ENCODE measurements at places on chromosomes 11 and 22.

GRCh38 chr22:43823911-43824665 lies 12.0 kb upstream of the EFCAB6 start:
- DNase-seq: no peak

DNA sequence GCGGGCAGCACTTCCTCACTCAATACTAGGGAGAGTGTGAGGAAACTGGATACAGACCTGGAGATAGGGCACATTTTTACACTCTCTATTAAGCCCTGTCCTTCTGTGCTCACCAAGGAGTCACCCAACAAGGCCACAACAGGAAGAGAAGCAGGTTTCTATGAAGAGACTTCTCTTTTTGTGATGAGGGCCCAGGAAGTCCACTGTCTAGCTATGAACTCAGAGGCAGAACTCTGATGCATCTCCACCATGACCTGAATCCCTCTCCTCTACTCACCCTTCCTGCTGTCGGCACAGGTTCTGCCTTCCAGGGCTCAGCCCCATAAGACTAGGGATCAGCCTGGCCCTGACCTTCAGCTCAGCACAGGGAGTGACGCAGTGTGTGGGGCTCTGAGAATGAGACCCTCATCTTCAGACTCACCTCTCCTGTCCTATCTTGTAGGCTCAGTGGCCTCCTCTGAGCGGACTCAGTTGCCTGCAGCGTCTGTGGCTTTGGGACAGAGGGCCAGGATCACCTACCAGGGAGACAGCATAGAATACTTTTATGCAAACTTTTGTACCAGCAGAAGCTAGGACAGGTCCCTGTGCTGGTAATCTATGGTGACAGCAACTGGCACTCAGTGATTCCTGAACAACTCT lies 49.3 kb upstream of the IGLL5 start:
- peak; percentile 84 for DNase-seq

- no peak for DNase-seq
Observed at GRCh38 chr11:79520086-79520485, 79.3 kb upstream of the TENM4 start.

DNA sequence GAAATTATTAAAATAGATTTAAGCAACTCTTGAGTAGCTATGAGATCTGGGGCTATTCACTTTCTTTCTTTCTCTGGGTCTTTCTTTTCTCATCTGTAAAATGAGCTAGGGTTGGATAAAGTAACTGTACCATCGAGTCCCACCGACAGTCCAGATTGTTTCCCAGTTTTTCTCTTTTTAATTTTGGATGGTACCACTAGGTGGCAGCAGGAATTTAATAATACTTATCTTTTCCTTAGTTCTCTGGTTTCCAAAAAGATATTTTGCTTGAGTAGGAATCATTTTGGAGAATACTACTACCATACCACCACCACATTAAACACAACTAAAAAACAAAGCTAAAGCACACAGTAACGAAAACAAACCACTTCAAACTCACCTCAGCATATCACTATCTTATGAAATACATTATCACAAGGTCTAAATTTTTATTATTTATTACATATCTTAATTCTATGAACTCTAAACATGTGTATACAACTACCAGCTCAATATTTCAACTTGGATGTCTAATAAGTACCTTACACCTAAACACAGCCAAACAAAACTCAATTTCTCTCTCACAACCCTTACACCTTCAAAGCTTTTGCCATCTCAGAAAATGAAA lies 584.0 kb downstream of the KCNA4 start:
- no peak for DNase-seq

DNA sequence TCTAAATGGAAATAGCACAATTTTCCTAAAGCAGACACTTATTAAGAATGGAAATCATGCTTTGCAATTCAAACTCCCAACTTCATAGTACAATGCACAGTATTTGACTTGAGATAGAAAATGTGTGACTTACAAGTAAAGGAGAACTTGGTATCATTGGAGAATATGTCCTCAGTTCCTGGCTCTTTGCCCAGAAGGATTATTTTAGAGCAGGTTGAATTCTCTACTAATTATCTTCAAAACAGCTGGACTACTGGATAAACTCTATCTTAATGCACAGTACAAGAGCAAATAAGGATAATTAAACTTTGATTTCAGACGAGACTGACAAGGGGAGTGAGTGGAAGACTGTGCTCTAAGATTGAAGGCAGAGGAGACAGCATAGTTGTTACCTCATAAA lies 839.4 kb downstream of the OPCML start:
- DNase-seq: no peak

DNA sequence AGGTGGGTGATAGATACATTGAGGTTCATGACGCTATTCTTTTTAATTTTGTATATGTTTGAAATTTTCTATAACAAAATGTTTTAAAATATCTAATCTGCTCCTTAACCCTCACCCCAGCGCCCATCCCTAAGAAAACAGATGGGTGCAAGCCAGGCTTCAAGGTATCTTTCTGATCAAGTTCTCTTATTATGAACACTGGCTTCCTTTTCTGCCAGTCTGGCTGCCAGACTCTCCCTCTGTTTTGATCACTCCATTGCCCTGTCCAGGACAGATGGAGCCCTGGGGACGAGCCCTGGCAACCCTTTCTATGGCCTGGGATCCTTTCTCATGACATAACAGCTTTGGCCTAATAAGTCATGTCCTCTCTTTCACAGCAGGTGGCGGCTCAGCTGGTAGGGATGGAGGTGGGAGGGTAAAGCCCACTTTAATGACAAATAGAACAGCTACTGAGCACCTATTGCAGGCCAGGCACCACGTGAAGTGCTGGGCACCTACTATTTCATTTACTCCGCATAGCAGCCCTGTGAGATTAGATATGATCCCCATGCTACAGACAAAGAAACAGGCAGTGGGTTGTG lies 38.4 kb downstream of the DRD2 start:
- DNase-seq: no peak

DNA sequence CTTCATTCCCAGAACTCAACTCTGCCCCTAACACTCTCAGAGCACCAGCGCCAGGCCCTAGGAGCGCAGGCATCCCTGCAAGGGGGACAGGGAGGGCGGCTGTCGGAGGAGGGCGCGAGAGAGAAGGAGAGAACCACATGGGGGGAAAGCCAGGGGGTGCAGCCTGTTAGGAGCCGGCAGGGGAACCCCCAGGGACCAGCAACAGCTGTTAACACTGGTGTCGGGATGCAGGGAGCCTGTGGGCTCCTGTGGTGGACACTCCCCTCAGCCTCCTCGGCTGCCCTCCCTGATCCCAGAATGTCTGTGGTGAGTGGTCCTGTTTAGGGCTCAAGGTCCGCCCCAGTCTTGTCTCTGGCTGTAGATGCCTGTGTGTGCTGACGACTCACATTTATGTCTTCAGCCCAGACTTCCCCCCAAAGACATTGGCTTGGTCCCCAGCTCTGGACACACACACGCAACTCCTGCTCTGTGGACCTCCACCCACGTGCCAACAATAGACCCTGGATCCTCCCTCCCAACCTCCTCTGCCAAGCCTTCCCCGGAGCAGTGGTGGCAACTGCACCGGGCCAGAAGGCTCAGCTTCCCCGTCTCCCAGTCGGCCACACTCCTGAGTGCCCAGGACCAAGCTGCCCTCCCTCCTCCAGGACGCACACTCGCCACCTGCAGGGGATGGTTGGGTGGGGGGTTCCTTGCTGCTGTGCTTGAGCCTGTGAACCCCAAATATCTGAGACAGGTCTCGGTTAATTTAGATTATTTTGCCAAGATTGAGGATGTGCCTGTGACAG lies 817 bp upstream of the IFITM5 start:
- no peak for DNase-seq

- no peak for DNase-seq
Observed at GRCh38 chr11:44840085-44840478, 110.6 kb downstream of the TP53I11 start.

DNA sequence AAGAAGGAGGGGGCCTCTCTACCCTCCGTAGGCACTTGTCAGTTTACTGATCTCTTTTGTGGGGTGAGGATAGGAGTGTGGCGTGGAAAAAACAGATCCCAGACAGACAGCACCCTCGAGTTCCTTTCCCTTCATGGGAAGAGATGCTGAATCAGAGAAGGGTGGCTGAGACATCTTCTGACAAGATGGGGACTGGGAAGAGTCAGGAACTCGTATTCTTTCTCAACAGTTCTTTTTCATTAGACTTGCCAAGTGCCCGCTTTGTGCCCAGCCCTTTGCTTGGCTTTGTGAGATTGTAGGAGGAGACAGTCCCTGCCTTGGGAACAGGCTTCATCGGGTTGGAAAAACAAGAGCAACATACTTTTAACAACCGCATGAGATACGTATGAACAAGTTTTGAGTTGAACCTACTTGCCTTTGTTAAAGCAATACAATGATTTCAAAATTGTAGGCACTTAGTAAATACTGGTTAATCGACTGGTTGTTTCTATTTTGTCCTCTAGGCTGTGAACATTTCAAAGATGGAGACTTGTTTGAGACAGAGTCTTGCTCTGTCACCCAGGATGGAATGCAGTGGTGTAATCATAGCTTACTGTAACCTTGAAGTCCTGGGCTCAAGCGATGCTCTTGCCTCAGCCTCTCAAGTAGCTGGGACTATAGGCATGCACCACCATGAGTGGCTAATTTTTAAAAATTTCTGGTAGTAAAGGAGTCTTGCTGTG lies 1.1 kb downstream of the RRM1 start:
- DNase-seq: no peak

DNA sequence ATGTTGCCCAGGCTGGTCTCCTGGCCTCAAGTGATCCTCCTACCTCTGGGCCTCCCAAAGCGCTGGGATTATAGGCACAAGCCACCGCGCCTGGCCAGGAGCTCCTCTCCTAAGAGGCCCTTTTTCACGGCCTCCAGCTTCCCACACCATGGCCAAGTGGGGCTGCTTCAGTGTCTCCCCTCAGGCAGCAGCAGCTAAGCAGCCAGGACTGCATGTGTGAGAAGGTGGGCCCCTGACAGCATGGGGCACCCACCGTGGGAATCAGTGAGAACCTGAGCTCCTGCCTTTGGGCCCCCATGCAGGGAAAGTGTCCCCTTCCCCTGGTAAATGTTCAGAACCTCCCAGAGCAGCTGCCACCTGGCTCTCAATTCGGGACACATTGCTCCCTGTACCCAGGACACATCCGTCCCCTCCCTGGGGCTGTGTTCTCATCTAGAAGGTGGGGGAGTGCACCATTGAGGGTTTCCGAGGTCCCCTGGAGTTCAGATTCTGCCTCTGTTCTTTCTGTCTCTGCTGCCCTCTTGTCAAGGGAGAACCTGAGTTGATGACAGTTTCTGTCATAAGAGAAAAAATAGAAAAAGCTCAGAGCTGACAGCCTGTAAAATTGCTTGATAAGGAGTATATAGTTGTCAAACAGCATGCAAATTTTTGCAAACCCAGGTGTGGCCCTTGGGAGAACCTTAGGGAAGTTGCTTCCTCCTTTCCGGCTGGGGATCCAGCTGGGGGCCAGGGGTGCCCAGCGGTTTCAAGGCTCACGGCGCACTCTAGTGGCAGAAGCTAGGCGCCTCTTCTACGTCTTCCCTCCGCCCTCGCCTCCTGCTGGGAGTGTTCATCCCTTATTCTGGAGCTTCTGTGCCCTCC lies 29.7 kb downstream of the FAM83F start:
- DNase-seq: peak; percentile 64

- no peak for DNase-seq
Observed at GRCh38 chr11:130315354-130315970, 745 bp upstream of the ZBTB44 start.

GRCh38 chr11:93573184-93573583 lies 30.0 kb upstream of the SMCO4 start:
- peak; percentile 30 for DNase-seq

DNA sequence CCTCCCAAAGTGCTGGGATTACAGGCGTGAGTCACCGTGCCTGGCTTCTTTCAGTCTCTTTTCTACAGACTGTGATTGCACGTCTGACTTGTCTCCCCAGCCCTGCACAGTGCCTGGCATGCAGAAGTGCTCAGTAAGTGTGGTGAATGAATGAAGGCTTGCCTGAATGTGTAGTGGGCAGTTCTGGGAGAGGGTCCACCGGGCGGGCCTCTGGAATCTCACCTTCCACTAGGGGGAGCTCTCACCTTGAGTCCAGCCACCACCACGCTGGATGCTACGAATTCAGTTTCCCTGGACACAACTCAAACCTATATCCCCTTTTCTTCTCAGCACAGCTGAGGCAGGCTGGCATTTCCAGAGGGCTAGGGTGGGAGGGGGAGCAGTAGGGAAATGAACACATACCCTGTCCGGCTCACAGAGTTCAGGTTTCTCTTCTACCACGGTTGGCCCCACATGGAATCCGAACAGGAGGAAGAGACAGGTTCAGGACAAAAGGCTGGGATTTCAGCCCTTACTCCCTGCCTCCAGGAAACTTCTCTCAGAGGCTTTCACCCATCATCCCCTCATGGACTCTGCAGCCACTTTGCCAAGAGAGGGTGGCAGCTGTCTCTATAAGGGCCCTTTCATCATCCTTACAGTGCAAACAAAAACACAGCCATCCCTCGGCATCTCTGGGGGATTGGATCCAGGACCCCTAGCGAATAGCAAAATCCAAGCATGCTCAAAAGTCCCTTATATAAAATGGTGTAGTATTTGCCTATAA lies 86.8 kb downstream of the NECTIN1 start:
- DNase-seq: peak; percentile 26

DNA sequence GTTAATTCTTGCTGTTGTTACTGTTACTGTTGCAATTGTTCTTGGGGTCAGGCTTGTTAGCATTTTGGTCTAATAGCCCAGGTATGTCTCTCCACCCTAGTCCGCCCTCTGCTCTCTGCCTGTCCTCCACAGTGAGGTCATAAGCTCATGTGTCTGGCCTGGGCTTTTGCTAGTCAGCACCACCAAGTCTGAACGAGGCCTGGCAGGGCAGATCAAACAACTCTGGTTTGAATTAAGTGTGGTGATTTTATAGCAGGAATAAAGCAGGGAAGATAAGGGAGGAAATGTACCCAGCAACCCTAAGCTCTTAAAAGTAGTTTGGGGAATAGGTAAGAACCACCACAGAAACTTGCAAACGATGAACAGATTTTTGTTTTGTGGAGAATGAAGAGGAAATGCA lies 98.7 kb downstream of the ABTB2 start:
- no peak for DNase-seq

GRCh38 chr11:76361776-76362175 lies 19.2 kb downstream of the THAP12 start:
- no peak for DNase-seq

DNA sequence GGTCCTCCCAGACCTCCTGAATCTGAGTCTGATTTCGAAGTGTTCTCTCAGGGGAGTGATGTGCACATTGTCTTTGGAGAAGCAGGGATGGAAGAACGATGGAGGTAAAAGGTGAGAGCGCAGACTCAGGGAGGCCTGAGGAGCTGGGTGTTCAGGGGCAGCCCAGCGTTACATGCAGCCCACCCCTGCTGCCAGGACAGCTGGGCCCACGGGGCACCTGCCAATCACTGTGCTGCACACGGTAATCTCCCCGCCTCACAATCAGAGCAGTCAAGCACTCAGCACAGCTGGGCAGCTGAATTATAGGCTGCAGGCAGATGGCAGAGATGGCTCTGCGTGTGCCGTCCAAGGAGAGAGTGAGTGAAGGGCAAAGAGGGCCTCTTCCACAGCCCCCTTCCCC lies 17.9 kb upstream of the HTR3A start:
- DNase-seq: no peak
